ENCODE measurements at places on chromosomes 11 and 22.

- DNase-seq = no peak
Measured at GRCh38 chr11:35152575-35152974, 13.6 kb downstream of the CD44 start.

DNA sequence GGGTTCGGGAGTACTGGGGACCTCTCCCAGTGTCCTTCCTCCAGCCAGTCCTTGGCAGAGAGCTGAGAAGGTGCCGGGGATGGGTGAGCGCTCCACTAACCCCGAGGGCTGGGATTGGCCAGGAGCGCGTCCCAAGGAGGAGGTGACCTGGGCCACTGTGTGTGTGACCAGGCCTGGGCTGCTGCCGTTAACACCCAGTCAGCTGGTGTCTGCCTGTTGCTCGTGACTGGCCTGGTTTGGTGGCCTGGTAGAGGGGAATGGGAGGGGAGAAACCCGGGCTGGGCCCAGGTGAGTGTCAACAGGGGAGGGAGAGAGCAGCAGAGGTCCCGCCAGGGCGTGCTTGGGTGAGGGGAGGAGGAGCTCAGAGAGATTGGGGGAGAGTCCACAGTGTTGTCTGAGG, 29.9 kb upstream of the GRAMD4 start:
- no peak for DNase-seq

GRCh38 chr22:20909543-20910303, 7.5 kb upstream of the CRKL start:
- no peak for DNase-seq

DNA sequence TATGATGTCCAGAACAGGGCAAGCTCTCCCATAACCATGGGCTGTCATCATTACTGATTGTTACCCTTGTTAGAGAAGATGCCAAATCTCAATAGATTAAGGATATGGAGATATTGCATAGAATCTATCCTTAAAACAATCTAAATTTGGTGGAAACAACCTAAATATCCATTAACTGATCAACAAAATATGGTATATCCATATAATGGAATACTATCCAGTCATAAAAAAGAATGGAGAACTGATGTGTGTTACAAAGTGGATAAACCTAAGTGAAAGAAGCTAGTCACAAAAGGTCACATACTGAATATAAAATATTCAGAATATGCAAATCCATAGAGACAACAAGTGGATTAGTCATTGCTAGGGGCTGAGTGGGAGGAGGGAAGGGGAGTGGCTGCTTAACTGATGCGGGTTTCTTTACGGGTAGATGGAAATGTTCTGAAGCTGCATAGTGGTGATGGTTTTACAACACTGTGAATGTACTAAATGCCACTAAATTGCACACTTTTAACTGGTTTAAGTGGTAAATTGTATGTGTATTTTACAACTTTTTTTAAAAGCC, 36.1 kb upstream of the SMCO4 start:
- DNase-seq = no peak

DNA sequence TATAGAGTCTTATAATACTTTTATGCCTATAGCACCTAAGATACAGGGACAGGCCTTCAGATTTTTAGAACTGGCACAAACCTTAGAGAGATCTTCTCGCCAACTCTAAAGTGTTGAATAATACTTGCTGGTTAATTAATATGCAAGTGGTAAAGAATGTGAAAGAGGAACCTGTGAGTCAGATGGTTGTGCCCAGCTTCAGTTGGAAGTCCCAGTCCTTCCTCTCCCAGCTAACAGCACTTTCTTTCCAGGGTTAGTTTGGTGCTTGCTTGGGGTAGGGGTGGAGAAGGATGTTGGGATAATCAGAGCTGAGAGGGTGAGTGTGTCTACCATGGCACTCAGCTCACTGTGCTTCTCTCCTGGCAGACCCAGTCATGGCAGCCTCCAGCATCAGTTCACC, 4.9 kb upstream of the TMEM132A start:
- DNase-seq = no peak

GRCh38 chr22:17368554-17369438, 464 bp upstream of the CECR2 start:
- peak; percentile 2 for DNase-seq

- no peak for DNase-seq
Measured at GRCh38 chr11:12499071-12499470, 121.7 kb downstream of the PARVA start.

- no peak for DNase-seq
Measured at GRCh38 chr11:12006552-12007229, 1.7 kb downstream of the DKK3 start.

- no peak for DNase-seq
Measured at GRCh38 chr11:72191961-72192381, at the start of gene FOLR1. Gene FOLR1 (plus strand): TSS chr11:72192140. CDS start chr11:72192174, 34 bp downstream.

GRCh38 chr22:26362471-26362870, 66.6 kb upstream of the ASPHD2 start:
- DNase-seq = no peak

DNA sequence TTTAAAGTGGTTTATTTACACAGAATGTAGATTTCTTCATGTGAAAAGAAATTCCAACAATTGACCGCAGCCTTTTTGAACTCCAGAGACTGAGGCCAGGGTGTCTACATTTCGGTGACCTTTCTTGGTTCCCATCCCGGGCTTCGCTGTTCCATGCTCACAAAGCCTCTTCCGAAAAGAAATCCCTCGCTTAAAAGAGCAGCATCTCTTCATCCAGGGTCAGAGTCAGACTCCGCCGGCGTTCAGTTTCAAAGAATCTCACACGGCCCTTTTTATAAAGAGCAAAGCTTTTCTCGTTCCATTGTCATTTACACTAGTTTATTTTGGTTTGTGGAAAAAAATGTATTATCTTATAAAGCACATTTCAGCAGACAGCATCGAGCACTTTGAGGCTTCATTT, 530.6 kb upstream of the B3GAT1 start:
- DNase-seq = no peak

DNA sequence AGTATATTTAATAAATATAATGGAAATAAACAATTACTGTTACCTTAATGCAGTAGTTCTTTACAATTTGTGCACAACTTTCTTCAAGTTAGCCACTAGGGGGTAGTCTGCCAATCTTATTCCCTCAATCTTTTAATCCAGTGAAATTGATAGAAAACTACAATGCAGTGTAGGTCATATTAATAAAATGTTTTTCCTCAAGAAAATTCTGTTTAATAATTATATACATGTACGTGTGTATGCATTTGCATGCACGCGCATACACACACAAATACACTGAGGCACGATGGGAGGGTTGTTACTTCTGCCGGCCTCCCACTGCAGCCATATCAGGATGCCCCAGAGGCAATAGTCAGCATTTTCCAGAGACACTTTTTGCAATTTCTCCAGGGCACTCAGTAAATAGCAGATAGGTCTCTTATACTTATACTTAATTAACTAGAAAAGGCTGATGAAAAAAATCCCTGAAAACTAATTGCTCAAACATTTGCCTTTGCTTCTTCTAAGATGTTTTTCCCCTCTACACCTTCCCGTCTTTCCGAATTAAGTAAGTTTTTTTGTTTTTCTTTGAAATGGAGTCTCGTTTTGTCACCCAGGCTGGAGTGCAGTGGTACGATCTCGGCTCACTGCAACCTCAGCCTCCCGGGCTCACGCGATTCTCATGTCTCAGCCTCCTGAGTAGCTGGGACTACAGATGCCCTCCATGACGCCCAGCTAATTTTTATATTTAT, 3.1 kb downstream of the GAB2 start:
- DNase-seq = no peak

DNA sequence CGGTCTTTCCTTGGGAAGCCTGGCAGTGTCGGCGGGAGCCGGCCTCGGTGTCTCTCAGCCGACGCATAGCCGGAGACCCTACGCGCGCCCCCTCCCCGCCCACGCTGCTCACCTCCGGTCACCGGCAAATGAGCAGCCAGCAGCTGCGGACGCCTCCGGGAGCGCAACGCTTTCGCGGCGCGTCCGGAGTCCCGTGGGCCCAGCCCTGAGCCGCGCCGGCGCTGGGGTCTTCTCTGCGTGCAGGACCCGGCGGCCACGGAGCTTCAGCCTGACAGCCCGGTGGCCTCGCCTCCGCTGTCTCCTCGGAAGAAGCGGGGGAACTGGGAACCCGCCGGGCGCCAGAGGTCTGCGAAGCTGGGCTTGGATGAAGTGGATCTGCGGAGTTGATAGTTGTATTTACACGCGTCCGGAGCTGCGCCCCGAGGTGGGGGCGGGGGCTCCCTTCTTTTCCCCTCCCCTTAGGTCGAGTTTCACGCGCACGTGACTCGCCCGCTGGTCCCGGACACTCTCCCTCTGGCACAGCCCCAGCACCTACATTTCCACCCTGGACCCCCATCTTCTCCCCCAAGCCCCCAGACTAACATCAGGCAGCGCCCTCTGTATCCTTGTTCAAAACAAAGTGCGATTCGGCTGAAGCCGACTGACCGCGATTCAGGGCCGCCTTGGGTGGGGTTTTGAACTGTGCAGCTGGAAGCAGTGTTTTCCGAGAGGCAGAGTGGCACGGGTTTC, at the start of gene SLC43A1:
TSS of gene SLC43A1 (minus strand) at position 371 of the 729 bp plus-strand sequence. CDS start 1,591 bp downstream, outside the sequence.
- peak; percentile 46 for DNase-seq

GRCh38 chr11:126879516-126879915, 121.1 kb downstream of the KIRREL3 start:
- DNase-seq = no peak

GRCh38 chr22:30036656-30037055, 43.6 kb upstream of the HORMAD2 start:
- no peak for DNase-seq

GRCh38 chr22:43398246-43398645, 13.6 kb upstream of the MPPED1 start:
- DNase-seq = no peak

DNA sequence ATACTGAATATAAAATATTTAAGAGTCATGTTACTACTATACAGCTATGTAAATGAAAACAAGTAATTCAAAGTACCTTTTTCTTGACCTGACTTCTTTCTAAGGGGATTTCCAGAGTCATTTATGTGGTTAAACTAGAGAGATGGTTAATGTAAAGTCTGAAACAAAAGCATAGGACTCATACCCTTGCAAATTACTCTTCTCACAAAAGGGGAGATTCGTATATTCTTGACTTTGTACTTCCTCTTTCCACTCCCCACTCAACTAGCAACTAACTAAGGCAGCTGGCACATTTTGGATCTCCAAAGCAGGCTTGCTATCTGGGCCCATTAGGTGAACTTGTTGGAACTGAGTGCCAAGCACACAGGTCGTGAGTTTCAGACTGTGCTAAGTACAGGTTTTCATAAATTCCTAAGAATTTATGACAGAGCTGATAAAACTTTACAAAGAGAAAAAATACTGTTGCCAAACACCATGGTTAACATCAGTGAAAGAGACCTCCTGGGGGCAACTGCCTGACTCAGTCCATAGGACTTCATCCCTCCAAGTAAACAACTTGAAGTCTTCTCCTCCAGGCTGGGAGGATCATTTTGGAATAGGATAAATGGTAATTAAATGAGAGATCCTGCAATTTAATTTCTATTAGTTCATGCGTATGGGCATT, 77.0 kb upstream of the DDI1 start:
- DNase-seq = no peak

GRCh38 chr11:118318581-118319336, 14.2 kb downstream of the CD3E start:
- no peak for DNase-seq

- DNase-seq = no peak
Measured at GRCh38 chr11:69218946-69219720, 63.4 kb downstream of the SMIM38 start.

GRCh38 chr11:101765932-101766331, 148.9 kb upstream of the CEP126 start:
- DNase-seq = no peak

DNA sequence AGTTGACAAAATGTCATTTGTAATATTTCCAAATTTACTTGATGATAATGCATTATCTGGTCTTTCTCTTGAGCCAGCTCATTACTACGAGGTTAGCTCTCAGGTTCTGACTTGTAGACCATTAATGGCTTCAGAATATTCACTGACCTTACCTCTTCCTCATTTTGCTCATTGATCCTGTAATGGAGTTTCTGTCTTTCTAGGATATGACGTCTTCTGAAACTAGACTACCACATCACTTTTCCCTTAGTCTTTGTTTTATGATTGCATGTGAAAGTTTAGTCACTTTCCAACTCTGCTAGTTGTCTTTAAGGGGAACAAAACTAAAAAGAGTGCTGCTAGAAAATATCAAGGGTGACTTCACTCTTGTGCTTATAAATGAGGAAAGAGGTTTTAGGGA, 697.6 kb downstream of the JRKL start:
- no peak for DNase-seq

DNA sequence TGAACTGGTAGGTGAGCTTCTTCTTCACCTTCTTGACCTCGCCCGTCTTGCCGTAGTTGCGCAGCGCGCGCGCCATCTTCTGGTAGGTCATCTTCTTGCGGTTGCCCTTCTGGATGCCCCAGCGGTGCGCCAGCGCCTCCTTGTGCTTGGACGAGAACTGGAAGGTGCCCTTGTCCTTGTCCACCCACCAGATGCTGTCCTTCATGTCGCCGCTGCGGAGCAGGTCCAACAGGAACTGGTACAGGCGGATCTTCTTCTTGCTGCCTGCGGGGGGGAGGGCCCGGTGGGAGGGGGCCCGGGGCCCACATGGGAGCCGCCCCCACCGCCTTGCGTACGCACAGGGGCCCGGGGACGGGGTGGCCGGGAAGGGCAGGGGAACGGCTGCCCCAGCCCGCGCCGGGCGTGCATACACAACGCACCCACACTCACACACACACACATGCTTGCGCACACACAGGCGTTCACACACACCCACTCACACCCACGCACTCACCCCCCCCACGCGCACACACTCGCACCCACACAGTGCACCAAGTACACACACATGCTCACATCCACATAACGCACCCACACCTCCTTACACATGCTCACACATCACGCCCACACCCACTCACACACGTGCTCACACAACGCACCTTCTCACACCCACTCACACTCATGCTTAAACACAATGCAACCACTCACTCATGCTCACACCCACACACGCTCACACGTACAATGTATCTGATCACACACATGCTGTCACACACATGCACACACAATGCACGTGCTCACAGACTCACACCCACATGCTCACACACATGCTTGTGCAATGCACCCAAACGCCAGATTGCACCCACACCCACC, 3.0 kb upstream of the MYBPC3 start:
- no peak for DNase-seq

- no peak for DNase-seq
Measured at GRCh38 chr11:64466115-64466718, 107.3 kb downstream of the RPS6KA4 start.

- DNase-seq = no peak
Measured at GRCh38 chr11:33704240-33705002, 3.8 kb upstream of the C11orf91 start.

DNA sequence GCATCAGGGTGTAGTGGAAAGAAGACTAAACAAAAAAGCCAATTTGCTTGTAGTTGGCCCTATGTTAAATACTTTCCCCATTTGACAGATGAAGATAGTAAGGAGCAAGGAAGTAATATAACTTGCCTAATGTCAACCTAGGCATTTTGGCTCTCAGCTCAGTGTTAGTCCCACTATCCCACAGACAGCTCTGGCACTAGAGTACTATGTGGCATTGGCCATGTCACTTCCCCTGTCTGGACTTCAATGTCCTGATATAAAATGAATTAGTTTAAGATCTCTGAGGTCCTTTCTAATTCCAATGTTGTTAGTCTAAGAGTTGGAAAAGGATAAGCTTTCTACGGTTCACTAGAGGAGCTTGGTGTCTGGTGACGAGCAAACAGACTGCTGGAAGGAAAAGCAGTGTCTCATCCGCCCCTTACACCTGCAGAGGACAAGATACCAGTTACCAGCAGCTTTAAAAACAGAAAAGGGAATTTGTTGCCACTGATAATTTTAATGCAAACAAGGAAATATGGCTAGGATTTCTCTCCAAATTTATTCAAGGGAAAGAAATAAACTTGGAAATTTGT, 92.5 kb downstream of the RELT start:
- no peak for DNase-seq
